Heart right ventricle (tissue), 16 donors: ENCODE measurements at places on chromosomes 5 and 9. TPM values are rescaled to one million over a fixed set of nuclear protein-coding genes. Genes with fewer than 3 reads are reported as not detected.

DNA sequence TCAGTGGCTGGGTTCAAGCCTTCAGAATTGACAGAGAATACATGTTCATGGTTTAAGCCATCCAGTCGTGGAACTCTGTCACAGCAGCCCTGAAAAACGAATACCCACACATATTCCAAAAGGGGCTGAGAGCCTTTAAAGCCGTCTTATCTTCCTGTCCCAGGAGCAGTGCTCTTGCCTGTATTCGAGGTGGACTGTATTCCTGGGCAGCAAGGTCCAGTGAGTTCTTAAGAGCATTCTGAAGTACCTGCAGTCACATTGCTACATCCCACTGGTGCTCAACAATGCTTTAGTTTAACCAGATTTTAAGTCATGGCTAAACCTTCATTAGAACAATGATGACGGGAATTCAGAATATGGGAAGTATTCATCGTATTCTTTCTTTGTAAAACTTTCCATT is 380.7 kb upstream of the KLF4 start:
- H3K27me3 ChIP-seq, result no peaks in the 10 kb centered on the region
- H3K4me1 ChIP-seq, result peaks cover 9% of the 10 kb centered on the region
- H3K27ac ChIP-seq, result no peak overlapping the region
- H3K36me3 ChIP-seq, result no peaks in the 10 kb centered on the region
- no peak overlapping the region for H3K4me3 ChIP-seq

DNA sequence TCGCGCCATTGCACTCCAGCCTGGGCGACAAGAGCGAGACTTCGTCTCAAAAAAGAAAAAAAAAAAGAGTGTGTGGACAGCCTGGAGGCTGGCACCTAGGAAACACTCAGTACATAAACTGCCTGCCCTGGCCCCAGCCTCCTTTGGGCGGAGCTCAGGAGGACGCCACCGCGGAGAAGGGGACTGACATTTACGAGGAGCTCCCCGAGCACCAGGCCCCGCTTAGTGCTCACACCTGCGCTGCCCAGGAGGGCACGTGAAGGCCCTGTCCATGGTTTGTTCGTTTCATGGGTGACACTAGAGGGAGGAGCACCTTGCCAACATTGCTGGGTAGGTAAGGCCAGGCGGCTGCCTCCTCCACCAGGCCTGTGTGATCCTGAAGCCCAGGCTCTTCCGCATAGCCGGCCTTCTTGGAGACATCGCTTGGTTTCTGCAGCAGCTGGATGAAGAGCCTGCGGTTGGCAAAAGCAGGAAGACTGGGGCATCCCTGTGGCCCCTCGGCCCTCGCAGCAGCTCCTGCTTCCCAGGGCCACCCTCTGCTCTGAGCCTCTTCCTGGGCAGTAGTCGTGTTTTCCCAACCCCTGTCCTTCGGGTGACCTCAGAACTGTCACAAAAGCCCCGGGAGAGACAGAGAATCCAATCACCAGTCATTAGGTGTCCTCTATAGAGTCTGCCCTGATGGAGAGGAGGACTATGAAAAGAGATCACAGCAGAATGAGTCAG is 26.2 kb upstream of the LAMC3 start:
- H3K4me3 ChIP-seq, result no peak overlapping the region
- no peaks in the 10 kb centered on the region for H3K4me1 ChIP-seq
- H3K27me3 ChIP-seq, result no peaks in the 10 kb centered on the region
- no peaks in the 10 kb centered on the region for H3K36me3 ChIP-seq

The CER1 gene
- total RNA-seq, result not detected

- peak overlapping the region; percentile 77 for H3K27ac ChIP-seq
- H3K4me1 ChIP-seq, result peaks cover 22% of the 10 kb centered on the region
- H3K36me3 ChIP-seq, result no peaks in the 10 kb centered on the region
- DNase-seq, result no peak
Observed at GRCh38 chr9:133257465-133257956, 17.5 kb downstream of the ABO start.

GRCh38 chr5:113523168-113523567 is 9.7 kb downstream of the YTHDC2 start:
- no peak overlapping the region for H3K27ac ChIP-seq
- H3K4me1 ChIP-seq, result peaks cover 3% of the 10 kb centered on the region
- no peak overlapping the region for H3K4me3 ChIP-seq

DNA sequence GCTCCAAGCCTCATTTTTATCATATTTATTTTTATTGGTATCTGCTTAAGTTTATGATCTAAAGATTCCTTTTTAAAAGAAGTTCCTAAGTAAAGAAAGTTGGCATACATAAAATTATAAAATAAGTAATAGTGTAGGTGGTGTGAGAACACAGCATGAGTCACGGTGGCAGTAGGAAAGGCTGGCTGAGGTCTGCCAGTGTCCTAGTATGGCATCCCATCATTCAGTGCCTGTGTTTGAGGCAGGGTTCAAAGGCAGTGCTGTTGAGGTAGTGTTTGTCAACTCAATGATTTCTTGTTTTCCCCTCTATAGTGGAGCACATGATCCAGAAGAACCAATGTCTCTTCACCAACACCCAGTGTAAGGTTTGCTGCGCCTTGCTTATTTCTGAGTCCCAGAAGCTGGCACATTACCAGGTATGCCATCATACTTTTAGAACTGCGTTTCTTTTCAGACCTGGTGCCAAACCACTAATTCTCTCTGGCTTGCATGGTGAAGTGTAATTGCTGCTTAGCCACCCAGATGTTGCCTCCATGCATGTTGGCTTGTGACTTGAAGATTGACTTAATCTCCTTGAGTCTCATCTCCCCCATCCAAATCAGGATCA is 18.4 kb downstream of the ZNF346 start:
- H3K27me3 ChIP-seq, result no peaks in the 10 kb centered on the region
- DNase-seq, result peak; percentile 6
- peaks cover 30% of the 10 kb centered on the region for H3K36me3 ChIP-seq
- no peak overlapping the region for H3K27ac ChIP-seq
- H3K4me1 ChIP-seq, result peaks cover 12% of the 10 kb centered on the region

The ANKRD20A1 gene
- total RNA-seq, result 0.69 TPM

The MPDZ gene
- 70.2 TPM for total RNA-seq

DNA sequence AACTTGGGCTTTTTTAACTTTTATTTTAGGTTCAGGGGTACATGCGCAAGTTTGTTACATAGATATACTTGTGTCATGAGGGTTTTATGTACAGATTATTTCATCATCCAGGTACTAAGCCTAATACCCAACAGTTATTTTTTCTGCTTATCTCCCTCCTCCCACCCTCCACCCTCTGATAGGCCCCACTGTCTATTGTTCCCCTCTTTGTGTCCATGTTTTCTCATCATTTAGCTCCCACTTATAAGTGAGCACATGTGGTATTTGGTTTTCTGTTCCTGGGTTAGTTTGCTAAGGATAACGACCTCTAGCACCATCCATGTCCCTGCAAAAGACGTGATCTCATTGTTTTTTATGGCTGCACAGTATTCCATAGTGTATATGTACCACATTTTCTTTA is 172.1 kb downstream of the SNCAIP start:
- no peak overlapping the region for H3K4me3 ChIP-seq
- H3K27ac ChIP-seq, result no peak overlapping the region
- H3K36me3 ChIP-seq, result no peaks in the 10 kb centered on the region
- no peaks in the 10 kb centered on the region for H3K27me3 ChIP-seq

- no peaks in the 10 kb centered on the region for H3K36me3 ChIP-seq
- H3K27me3 ChIP-seq, result no peaks in the 10 kb centered on the region
- H3K27ac ChIP-seq, result peak overlapping the region; percentile 80
- H3K4me3 ChIP-seq, result no peak overlapping the region
- peaks cover 93% of the 10 kb centered on the region for H3K4me1 ChIP-seq
- DNase-seq, result no peak
Observed at GRCh38 chr5:96714951-96715451, 52.8 kb downstream of the CAST start.

- no peaks in the 10 kb centered on the region for H3K4me1 ChIP-seq
- no peaks in the 10 kb centered on the region for H3K36me3 ChIP-seq
- no peak overlapping the region for H3K27ac ChIP-seq
- no peak for DNase-seq
Observed at GRCh38 chr9:78620303-78620702, 323.4 kb downstream of the PSAT1 start.

- DNase-seq, result no peak
- H3K4me3 ChIP-seq, result no peak overlapping the region
- no peak overlapping the region for H3K27ac ChIP-seq
- no peaks in the 10 kb centered on the region for H3K27me3 ChIP-seq
- H3K36me3 ChIP-seq, result no peaks in the 10 kb centered on the region
Observed at GRCh38 chr5:32273821-32274220, 38.9 kb downstream of the MTMR12 start.

The IGIP gene
- 10.0 TPM for total RNA-seq

DNA sequence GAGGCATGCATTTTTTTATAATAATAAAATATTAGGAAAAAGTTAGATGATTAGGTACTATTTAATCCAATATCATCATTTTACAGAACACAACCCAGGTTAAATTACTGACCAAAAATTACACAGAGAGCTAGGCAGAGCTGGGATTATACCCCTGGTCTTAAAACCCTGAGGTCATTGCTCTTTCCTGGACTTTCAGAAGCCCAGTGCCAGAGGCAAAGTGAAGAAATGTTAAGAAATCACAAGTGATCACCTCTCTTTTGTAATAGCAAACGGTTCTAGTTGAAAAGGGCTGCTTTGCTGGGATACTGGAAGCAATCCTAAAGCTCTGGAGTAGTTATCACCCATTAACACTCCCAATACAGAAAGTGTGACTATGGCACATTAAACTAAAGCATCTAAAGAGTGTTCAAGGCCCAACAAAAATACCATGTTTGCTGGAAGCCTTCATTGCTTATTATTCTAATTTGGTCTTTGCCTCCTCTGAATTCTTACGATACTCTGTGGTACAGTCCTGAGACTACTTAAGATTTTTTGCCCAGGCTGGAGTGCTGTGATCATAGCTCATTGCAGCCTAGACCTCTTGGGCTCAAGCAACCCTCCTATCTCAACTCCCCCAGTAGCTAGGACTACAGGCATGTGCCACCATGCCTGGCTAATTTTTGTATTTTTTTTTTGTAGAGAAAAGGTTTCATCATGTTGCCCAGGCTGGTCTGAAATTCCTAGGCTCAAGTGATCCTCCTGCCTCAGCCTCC is 575.9 kb downstream of the RAB3C start:
- H3K27me3 ChIP-seq, result no peaks in the 10 kb centered on the region
- no peak overlapping the region for H3K4me3 ChIP-seq
- H3K27ac ChIP-seq, result peak overlapping the region; percentile 34
- peaks cover 21% of the 10 kb centered on the region for H3K4me1 ChIP-seq

DNA sequence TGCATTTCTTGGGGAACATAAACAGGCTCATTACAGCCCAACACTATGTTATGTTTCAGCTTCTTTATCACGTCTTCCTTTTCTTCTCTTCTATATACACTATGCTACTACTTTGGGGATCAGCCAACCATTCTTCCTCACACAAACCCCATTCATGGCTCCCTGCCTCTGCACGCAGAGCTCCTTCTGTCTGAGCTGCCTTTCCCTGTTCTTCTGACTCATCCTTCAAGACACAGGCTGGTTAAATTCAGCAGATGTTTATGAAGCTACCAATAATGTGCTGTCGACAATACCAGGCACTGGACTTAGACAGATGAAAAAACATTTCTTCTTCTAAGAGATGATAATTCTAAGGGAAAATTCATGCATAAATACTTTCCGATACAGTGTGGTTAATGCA is 102.5 kb upstream of the TXNDC8 start:
- H3K4me3 ChIP-seq, result no peak overlapping the region
- no peak for DNase-seq
- no peaks in the 10 kb centered on the region for H3K4me1 ChIP-seq
- H3K36me3 ChIP-seq, result no peaks in the 10 kb centered on the region
- H3K27ac ChIP-seq, result no peak overlapping the region
